Psoas muscle (tissue), 8 donors: ENCODE measurements at places on chromosomes 1 and 21. TPM values are rescaled to one million over a fixed set of nuclear protein-coding genes. Genes with fewer than 3 reads are reported as not detected.

- H3K27me3 ChIP-seq = peaks cover 95% of the 10 kb centered on the region
- peak; percentile 80 for DNase-seq
- no peaks in the 10 kb centered on the region for H3K4me1 ChIP-seq
- H3K4me3 ChIP-seq = no peak overlapping the region
- no peak overlapping the region for H3K27ac ChIP-seq
- H3K36me3 ChIP-seq = no peaks in the 10 kb centered on the region
These were observed 40.9 kb upstream of the TMEM52 start for GRCh38 chr1:1959840-1960479.

DNA sequence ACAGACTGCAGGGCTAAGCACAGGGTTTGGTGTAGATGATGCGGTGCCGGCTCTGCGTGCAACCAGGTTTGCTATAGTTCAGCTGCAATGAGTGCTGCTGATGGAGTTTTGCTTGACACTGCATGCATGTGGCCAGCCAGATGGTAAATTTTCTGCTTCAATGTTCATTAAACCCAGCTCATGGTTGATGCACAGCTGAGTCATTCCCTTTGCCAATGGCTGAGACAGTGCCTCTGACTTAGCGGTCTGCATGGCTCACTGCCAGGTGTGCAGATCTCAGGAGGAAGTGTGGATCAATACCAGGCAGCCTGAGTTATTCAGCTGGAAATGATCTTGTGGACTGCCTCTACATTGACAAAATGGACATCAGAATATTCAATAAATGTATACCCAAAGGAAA is 172.7 kb upstream of the ZP4 start:
- H3K27me3 ChIP-seq = no peaks in the 10 kb centered on the region
- no peak for DNase-seq
- H3K36me3 ChIP-seq = no peaks in the 10 kb centered on the region
- H3K27ac ChIP-seq = no peak overlapping the region

- H3K4me3 ChIP-seq = no peak overlapping the region
- no peak for DNase-seq
- H3K36me3 ChIP-seq = no peaks in the 10 kb centered on the region
- H3K27ac ChIP-seq = no peak overlapping the region
These were observed 8.8 kb upstream of the ZNF124 start for GRCh38 chr1:247180581-247180980.

GRIK3 gene
- 0.04 TPM for polyA plus RNA-seq

CTSE gene
- not detected for polyA plus RNA-seq
